ENCODE measurements at places on chromosomes 3 and 15.

- DNase-seq = no peak
These were observed 26.4 kb upstream of the TNFAIP8L3 start for GRCh38 chr15:51121118-51121517.

- DNase-seq = no peak
These were observed 18.5 kb upstream of the LMCD1 start for GRCh38 chr3:8482960-8483665.

DNA sequence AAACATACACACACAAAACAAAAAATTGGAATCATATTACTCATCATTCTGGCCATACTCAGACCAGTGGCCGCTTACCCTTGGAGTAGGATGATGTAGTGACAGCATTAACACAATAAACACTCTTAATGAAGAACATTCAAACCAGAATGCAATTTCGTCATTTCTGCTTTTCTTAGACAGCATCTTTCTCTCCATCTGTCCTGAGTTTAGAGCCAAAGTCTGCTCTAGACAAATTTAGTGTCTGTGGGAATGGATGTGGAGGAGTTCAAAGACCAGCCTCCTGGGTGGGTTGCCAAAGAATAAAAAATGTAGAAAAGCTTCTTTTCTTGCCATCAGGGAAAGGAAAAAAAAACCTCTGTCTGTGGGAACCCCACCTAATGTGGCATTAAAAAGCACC, 212.4 kb upstream of the POU1F1 start:
- DNase-seq = no peak

GRCh38 chr15:70113304-70113700, 15.6 kb upstream of the TLE3 start:
- no peak for DNase-seq

DNA sequence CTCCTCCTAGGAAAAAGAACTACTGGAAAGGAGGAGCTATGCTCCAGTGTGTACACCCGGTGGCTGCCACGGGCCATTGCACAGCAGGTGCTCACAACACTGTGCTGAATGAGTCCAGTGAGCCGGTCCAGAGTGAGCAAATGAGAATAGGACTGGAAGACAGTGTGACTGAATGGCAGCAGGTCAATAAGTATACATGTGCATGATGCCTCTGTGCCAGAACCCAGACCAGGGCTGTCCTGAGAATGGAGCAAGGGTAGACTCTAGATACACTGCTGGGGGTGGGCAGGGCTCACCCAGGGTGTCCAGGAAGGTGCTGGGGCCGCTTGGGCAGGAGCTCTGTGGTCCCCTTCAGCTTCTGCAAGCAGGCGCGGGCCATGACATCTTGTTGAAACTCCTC, 8.3 kb downstream of the POLG start:
- DNase-seq = no peak

GRCh38 chr15:70633991-70634390, 129.4 kb downstream of the UACA start:
- DNase-seq = no peak

GRCh38 chr3:134360046-134360445, 14.2 kb downstream of the AMOTL2 start:
- DNase-seq = no peak

DNA sequence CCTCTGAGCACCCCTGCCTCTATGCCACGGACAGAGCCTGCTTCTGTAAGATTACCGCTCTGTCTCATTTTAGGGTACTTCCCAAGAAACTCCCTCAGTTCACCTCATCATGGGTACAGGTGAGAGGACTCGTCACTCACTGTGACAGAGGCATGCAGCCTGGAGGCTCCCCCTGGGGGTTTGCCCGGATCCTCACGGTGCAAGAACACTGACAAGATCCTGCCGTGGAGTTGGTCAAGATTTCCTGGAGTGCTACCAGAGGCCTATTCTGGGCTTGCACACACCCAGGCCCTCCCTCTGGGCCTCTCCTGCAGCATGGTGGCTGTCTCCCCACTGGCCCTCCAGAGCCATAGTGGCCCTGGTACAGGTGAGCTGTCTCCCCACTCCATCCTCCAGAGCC, 103.1 kb upstream of the TNIK start:
- no peak for DNase-seq

DNA sequence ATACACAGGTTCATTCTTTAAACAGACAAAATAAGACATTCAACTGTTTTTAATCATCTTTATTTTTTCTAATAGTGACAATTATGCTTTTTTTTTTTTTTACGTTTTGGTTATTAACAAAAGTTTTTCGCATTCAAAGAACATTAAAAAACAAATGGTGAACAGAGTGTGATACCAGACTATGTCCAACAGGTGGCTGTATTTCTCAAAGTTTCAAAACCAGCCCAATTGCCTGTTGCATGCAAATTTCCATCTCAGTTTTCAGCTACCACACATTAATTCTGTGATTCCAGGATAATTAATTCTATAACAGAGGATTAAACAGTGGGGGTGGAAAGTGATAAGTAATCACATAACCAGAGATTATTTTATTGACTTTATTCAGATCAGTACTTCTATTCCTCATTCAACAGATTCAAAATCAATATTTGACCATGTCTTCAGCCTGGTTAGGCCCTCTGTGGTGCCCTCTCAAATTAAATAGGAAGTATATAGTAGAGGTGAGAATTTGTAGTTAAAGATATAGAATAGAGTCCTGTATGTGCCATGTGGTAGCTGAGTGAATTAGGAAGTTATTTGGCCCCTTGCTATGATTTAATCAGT, 122.2 kb upstream of the DCBLD2 start:
- DNase-seq = no peak

- DNase-seq = no peak
These were observed 26.7 kb downstream of the MCF2L2 start for GRCh38 chr3:183401678-183402077.

DNA sequence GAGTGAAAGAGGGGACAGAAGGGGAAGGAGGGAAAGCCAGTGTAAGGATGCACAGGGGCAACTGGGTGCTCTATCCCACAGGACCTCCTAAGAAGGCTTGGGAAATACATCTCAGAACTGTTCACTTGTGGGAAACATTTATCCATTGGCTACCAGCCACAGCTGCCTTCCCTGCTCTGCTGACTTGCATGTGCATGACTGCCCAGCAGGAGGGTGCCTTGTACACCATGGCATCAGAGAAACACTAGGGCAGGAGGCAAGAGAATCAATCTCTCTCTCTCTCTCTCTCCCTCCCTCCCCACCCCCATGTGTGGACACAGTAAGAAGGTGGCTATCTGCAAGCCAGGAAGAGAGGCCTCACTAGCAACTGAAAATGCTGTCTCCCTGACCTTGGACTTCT, 62.9 kb upstream of the ZBTB38 start:
- DNase-seq = no peak

GRCh38 chr3:184354121-184354728, 7.2 kb downstream of the CLCN2 start:
- peak; percentile 59 for DNase-seq

DNA sequence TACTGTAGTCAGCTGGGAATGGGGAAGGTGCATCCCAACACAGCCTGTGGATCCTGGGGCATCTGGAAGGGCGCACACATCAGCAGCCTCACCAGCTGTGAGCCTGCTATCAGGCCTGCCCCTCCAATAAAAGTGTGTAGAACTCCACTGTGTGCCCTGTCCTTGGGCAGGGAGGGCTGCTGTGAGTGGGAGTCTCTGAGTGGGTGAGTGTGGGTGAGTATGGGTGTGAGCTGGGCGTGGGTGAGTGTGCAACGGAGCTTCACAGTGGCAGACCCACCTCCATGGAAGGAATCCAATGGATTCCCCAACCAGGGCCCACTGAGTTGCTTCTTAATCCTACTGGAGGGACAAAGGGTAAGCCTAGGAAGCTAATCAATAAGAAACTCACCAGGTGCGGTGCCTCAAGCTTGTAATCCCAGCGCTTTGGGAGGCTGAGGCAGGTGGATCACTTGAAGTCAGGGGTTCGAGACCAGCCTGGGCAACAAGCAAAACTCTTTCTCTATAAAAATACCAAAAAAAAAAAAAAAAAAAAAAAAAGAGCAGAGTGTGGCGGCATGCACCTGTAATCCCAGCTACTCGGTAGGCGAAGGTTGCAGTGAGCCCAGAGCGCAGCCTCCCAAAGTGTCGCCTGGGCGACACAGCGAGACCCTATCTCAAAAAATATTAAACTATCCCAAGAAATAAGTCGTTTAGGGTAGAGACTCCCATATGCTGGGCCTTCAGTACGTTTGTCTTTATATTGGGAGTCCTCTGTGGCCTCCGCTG, 555 bp upstream of the RCCD1 start:
- no peak for DNase-seq

DNA sequence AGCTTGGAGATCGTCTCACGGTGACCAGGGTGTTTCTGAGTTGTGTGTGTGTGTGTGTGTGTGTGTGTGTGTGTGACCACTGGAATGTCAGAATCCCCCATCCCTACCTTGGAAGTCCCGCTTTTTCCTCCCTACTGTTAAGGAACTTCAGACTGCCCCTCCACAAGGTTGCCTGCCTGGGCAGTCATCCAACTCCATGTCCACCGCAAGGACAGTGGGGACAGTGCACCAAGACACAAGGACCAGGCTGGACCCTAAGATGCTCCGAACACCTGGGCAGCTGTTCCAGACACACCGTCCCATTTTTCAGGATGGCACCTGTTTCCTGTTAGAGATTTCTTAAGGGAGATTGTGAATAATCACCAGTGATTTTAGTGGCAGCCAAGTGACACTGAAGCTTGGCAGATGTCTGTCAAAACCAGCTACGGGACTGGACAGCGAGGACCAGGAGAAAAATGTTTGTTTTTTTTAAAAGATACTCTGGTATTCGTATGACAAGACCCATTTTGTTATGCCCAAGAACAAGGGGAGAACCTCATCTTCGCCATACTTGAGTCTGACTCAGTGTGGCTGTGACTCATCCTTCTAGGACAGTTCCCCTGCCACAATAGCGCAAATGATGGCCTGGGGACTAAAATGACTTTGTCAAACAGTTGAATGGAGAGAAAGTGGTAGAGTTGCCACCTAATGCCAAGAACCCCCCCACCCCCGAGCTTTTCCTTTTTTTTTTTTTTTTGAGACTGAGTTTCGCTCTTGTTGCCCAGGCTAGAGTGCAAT, 15.5 kb downstream of the PAQR9 start:
- no peak for DNase-seq

- peak; percentile 81 for DNase-seq
These were observed 752 bp downstream of the C15orf39 start for GRCh38 chr15:75202251-75203016.

DNA sequence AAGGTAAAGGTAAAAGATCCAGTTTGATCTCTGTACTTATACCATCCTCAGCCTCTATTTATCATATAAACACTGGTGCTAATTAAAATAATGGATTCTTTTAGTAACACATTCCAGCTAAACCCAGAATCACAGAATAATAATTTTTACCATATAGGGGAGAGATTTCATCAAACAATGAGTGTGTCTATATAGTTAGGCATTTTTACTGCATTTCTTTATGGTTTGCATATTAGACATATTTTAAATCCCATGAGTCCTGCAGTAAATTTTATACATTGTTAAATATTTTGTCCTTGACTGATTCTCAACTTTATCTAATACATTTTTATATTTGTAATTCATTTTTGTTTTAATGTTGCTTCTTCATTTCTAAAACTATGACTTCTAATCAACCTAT, 323.7 kb upstream of the AGTR1 start:
- DNase-seq = no peak

DNA sequence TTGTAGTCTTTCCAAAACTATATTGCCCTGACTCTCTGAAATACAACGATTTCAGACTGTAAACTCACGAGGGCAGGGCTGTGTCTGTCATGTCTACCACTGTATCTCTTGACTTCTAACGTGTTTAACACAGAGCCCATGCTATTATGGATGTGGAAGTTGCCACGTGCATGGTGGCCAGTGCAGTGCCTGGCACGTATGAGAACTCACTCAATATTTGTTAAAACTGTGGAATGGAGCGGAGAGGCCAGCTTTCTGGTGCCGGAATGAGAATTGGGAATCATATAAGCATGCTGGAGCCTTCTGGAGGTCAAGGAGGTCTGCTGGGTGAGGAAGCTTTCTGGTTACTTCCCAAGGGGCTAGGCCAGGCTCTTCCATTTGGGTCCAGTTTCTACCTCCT, 220.6 kb upstream of the LYSMD4 start:
- DNase-seq = no peak

DNA sequence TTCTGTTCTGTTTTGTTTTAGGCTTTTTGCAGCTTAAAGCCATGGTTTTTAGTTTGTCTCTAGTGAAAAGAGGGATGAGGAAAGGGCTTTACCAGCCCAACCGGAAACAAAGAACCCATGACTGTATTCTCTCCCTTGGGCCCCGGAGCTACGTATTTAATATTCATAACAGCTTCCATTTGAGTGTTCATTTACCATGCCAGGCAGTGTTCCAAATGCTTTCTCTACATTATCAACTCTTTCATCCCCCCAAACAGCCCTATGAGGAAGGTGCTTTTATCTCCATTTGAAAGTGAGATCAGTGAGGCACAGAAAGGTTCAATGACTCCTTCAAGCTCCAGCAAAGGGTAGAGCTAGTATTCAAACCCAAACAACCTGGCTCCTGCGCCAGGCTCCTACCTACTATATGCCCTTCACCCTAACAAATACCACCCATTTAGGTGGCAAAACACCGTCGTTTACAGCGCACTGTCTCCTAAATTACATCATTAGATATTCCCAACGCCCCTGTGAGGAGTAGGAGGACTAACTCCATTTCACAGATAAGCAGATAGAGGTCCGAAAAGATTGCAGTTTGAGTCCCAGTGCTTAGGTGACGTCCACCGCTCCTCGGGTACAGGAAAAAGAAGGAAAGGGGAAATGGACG, 27.9 kb downstream of the GTPBP8 start:
- no peak for DNase-seq

DNA sequence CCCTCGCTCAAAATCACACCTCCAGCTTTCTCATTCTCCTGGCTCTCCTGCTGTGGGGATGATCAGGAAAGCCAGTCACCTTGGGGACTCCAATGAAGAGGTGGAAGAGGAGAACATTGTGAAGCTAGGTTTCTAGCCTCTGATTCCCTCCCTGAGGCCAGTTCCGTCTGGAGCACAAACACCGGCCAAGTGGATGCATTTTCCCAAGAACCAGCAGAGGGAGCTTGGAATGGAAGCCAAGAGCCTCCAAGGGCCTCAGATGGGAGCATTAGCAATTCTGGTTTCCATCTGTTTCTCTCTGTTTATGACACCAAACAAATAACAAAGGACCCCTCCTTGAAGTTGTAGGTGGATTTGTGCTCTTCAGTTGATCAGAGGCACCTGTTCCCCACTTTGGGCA, 40.6 kb upstream of the NMNAT3 start:
- no peak for DNase-seq

DNA sequence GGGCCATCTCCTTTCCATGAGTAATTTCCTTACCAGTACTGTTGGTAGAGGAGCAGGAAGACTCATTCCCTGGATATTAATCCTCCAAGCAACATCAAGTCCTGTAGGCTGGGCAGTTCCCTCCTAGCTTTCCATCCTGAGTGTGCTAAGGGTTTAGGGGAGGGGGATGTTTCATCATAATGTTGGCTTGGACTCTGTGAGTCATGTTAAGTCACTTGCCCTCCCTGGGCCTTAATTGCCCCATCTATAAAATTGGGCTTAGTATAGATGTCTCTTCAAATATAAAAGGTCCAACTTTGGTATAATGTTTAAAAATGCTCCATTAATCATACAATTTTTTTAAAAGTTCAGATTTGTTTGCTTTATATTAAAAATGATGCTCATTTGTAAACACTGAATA, 52.7 kb downstream of the TLE3 start:
- DNase-seq = no peak

GRCh38 chr3:127697551-127698240, 24.9 kb downstream of the ABTB1 start:
- no peak for DNase-seq

GRCh38 chr3:39284457-39284881, 4.6 kb upstream of the CX3CR1 start:
- DNase-seq = no peak
